ENCODE measurements at places on chromosomes 5 and 9.

- DNase-seq = no peak
Measured at GRCh38 chr5:137250421-137250820, 248.7 kb downstream of the SPOCK1 start.

- peak; percentile 27 for DNase-seq
Measured at GRCh38 chr9:68515326-68516017, 25.2 kb downstream of the TMEM252 start.

DNA sequence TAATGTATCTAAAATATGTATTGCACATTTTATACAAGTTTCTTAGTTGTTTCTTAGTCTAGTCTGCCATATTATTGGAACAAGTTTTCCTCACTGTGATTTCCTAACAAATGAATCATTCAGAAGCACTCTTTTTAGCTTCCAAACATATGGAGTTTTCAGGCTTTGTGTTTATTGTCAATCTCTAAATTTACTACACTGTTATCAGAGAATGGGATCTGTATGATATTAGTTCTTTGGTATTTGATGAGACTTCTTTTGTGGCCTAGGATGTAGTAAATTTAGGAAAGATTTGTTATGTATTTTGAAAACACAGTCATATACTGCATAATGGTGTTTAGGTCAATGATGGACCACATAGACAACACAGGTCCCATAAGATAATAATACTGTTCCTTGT lies 25.7 kb downstream of the SREK1IP1 start:
- DNase-seq = no peak

- no peak for DNase-seq
Measured at GRCh38 chr9:1837453-1838084, 177.6 kb upstream of the SMARCA2 start.

GRCh38 chr5:113172231-113172826 lies 195.7 kb downstream of the DCP2 start:
- no peak for DNase-seq

DNA sequence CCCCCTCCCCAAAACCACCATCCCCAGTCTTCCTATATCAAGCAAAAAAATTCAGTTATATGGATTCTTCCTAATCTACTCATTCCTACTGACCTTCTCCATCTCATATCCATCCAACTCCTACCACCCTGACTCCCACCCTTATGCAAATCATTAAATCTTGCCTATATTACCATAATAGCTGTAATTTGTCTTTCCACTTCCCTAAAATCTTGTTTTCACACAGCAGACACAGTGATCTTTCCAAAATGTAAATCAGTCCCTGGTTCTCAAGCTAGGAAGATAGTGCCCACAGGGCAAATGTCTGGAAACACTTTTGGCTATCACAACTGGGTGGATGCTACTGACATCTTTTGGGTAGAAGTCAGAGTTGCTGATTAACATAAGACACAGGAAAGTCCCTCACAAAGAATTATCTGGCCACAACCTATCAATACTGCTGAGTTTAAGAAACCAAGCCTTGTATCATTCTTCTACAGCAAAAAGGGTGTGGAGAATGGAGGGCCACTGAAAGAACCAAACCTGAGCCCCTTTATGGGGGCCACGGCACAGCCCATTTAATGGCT lies 1.4 kb downstream of the SRA1 start:
- no peak for DNase-seq
